ENCODE measurements at places on chromosomes 11 and 22.
A peak's percentile ranks its signal among the peaks of the same experiment; 100 is the strongest.

DNA sequence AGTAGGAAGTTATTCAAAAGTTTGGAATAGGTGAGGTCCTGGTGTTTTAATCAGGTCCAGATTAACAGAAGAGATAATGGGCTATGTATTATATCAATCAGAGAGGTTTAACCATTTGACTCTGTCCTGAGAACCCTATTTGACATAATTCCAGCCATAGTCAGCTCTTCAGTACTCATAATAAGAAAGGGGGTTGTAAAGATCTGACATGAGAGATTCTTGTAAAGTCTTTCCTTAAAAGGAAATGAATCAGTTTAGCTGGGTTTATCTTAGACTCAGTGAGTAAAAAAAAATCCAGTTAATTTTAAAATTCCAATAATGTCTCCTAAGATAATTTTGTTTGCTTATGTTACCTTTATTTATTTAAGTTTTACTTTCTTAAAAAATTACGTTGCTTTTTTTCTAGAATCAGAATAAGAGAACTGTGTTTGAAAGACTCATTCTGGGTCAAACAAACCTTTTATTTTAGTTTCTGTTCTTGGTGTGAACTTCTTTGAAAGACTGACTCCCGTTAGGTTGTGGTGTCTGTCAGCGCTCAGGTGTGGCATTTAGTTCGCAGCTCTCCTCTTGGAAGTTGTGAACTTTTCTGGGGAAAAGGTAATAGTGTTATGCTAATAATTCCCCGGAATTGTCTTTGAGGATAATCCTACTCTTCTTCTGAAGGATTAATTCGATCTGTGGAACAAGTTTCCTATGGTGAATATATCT lies 20.5 kb downstream of the NUCB2 start:
- peak; percentile 80 for ATAC-seq

DNA sequence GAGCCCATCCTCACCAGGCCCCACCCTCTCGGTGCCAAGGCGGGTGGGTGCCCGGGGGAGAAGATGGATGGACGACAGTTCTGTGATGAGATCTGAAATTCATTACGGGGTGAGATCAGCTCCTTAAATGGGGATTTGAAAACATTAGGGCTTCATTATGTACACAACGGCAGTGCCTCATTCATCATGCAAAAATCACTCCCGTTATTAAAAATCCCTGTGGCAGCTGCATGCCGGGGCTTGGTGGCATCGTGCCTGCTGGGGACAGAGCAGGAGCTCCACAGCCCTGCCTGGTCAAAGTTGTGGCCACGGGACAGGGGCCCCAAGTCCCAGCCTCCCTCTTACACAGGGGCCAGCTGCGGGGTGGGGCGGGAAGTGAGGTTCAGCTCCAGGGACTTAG lies 20.2 kb downstream of the OTUB1 start:
- no peak for ATAC-seq

GRCh38 chr11:21622566-21622965 lies 570.3 kb upstream of the ANO5 start:
- no peak for ATAC-seq

DNA sequence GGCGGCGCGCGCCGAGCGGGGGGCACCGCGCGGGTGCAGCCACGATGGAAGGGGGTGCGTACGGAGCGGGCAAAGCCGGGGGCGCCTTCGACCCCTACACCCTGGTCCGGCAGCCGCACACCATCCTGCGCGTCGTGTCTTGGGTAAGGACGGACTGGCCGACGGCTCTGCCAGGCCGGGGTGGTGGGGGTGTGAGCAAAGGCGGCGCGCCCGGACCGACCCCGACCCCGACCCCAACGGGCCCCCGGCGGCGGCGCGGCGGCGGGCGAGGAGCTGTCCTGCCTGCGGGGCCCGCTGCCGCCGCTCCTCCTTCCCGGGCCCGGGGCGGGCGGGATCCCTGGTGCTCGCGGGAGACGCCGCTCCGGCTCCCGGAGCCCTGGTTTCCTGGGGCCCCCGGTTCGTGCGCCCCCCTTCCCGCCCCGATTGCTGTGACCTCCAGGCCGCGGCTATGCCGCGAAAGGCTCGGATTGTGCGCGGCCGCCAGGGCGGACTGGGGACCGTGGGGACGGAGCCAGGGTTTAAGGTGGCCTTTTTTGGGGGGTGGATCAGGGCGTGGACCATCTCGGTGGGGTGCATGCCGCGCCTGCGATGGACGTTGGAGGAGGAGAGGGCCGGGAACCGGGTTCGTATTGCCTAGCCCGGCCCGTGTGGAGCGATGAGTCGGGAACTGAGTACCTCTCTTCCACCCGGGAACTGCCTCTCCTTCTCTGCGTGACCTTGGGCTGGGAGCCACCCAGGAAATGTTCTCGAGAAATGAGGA lies at the start of gene SYNGR1:
Gene SYNGR1 (plus strand): TSS at position 25 of the 760 bp plus-strand sequence. CDS start 20 bp downstream, at position 45.
- peak; percentile 21 for ATAC-seq

DNA sequence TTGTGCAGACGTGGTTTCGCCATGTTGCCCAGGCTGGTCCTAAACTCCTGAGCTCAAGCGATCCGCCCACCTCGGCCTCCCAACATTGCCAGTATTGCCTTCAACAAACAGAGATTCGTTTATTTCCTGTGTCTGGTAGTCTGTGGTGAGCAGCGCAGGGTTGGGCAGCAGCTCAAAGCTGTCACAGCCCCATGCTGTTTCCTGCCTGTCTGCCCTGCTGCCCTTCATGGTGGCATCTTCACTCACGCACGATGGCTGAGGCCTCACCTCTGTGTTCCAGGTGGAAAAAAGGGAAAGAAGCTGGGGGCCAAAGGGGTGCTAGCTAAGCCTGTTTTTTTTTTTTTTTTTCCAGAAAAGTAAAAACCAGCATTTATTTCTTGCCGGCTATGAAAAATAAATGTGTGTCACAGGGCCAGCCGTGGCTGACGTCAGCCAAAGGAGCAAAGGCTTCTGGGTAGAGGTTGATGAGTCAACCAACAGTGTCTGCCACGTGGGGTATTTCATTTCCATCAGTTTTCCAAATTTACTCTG lies 28.8 kb downstream of the TBC1D22A start:
- ATAC-seq, result peak; percentile 92
